ENCODE measurements at places on chromosomes 11 and 22. TPM values are rescaled to one million over a fixed set of nuclear protein-coding genes. Genes with fewer than 3 reads are reported as not detected.

Gene CLP1
- 7.1 TPM for total RNA-seq

Gene PHLDB1
- 103 TPM for total RNA-seq

Gene C11orf97
- total RNA-seq, result not detected

Gene THAP12
- 23.9 TPM for total RNA-seq

Gene WT1
- 4.7 TPM for total RNA-seq

Gene CDCA5
- 11.6 TPM for total RNA-seq

Gene IL10RA
- 6.7 TPM for total RNA-seq

Gene ZP1
- not detected for total RNA-seq

Gene ARRB1
- 29.2 TPM for total RNA-seq

Gene GAL3ST1
- 0.25 TPM for total RNA-seq

Gene MS4A6A
- 16.0 TPM for total RNA-seq

Gene SAA2
- total RNA-seq, result not detected

Gene LINC01488
- 0.13 TPM for total RNA-seq

Gene OLFML1
- 17.9 TPM for total RNA-seq

Gene GLYAT
- 0.34 TPM for total RNA-seq

Gene LGR4
- total RNA-seq, result 34.0 TPM

Gene TCN1
- total RNA-seq, result 0.53 TPM

Gene CADM1
- 54.5 TPM for total RNA-seq

Gene FAU
- total RNA-seq, result 610 TPM

Gene MYOD1
- total RNA-seq, result not detected

Gene PRDM11
- 15.6 TPM for total RNA-seq

Gene OOSP4B
- total RNA-seq, result not detected

Gene LRRC74B
- not detected for total RNA-seq

Gene WEE1
- total RNA-seq, result 33.7 TPM

Gene OR52I2
- total RNA-seq, result not detected

Gene ZC3H12C
- 18.8 TPM for total RNA-seq

Gene FGF19
- total RNA-seq, result not detected

Measured in heart left ventricle (tissue), 16 donors.